ENCODE measurements at places on chromosomes 6 and 20.

GRCh38 chr6:44177691-44178423 is 19.2 kb downstream of the CAPN11 start:
- DNase-seq, result no peak

DNA sequence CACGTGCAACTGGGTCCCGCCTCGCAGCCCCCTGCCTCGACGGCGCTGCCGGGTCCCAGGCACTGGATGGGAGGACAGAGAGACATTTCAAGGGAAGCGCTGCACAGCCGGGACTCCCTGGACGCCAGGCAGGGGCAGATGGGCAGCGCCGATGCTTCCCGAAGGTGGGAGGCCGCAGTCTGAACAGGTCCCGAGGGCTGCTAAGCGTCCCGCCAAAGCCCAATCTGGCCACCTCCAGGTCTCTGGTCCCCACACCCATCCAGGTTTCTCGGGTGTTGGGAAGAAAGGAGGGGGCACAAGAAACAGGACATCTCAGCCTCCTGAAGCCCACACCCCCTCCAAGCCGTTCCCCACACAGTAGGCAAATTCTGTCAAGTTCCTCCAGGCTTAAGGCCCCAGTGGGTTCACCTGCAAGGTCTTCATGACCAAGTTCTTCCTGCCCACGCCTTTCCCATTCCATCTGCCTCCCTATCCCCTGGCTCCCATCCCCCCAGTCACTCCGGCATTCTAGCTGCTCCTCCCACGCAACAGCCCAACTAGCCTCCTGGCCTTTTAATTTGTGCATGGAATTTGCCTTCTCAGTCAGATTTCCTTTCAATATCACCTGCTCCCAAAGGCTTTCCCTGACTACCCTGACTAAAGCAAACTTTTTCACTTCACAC is 5.4 kb upstream of the CPXM1 start:
- no peak for DNase-seq

DNA sequence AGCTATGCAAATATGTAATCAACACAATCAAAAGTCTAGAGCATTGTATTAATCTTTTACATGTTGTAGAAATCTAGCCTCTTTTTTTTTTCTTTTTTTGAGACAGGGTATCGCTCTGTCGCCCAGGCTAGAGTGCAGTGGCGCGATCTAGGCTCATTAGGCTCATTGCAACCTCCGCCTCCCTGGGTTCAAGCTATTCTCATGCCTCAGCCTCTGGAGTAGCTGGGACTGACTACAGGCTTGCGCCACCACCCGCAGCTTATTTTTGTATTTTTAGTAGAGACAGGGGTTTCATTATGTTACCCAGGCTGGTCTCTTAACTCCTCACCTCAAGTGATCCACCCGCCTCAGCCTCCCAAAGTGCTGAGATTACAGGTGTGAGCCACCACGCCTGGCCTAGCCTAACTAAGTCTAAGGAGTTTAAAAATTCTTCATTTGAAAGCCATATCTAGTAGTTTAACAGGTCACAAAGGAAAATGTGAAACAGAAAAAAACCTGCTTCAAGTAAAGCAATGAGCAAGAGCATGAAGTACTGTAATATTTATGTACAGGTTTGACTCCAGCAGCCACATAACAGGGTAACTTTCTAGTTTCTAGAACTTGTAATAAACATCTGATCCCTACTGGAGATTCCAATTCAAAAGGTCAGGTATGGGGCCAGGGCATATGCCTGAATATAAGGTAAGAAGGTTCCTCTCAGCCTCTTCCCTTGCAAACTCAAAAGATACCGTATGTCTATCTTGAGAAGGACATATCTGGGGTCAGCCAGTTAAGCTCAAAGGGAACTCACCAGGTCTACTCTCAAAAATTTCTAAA is 4.4 kb downstream of the CPNE1 start:
- no peak for DNase-seq

DNA sequence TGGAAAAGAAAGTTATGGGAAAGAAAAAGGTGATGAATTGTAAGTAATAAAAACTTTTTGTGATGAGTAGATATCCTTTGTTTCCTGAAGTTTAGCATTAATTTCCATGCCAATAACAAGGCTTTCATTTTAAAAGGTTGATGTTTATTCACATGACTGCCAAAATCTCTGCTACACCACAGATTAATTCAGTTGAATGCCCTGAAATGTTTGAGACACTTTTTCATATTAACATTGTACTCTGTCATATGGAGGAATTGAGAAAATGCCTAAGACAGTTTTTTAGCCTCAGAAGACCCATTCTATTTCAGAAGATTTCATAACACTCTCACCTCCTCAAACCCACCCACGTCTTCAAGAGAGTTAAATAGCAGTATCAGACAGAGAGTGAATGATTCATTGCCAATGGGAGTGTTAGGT is 115.5 kb downstream of the ADGRG6 start:
- no peak for DNase-seq

GRCh38 chr6:24480705-24481104 is 8.7 kb downstream of the GPLD1 start:
- no peak for DNase-seq

DNA sequence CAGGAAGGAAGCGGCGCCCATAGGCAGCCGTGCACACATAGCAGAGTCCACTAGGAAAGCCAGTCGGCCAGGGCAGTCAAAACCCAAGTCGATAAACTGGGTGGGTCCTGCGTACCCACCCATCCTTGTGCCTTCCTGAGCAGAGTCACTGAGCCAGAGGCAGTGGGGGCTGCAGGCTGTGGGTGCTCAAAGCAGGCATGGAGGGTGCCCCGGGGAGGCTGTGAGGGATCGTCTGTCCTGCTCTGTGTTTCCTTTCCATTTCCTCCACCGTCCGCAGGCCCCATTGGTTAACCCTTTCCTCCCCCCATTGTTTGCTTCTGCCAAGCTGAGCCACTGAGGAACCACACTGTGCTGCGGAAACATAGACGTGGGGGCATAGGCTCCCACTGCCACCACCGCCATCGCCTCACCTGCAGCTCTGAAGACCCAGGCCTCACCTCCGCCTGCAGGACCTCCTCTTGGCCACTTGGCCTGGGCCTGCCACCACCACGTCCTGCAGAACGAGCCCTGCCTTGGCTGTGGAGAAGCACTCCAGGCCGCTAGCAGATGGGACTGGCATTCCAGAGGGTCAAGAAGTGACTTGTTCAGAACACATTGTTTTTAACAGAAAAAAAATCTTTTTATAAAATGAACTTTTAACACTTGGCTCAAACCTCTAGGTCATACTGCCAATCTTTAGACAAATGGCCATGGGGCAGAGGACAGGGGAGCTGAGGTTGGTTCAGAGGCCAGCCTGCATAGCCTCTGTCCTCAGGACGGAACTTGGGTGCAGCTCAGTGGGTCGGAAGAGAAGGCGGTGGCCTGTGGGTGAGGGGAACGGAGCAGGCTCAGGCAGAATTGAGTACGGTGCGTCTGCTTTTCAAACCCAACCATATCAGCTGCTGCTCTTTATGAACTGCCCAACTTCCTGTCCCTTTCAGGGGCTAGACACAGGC is 52.6 kb downstream of the TCP11 start:
- DNase-seq, result no peak

DNA sequence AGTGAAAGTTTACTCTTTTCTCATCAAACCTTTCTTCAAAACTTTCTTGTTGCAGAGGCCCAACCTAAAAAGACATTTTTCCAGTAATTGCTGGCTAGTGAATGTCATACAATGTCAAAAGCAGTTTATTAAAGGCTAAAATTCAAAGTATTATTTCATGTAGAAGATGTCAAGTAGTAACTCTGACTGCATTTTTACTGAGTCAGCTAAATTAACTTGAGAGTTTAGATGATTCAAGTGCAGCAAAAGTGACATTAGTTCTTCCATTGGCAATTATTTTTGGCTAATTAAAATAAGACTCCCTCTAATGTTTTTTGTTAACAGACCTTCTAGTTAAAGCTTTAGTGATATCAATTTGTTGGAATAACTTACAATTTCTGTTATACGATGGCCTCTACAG is 1438.5 kb downstream of the GRIK2 start:
- no peak for DNase-seq

DNA sequence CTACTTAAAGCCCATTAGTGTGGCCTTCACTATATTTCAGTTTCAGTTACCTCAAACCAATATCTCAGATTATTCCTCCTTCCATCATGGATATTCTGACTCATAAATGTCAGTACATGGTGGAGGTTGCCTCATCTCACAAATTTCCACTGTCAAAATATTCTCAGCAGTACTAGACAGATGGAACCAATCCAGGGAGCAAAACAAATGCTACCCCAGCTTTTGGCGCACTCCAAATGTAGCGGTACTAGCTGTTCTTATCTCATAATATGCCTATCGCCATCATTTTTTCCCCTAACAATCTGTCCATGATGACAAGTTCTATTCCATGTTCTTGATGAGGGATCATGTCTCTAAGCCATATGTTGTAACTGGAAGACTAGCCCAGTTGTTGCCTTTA is 1026.1 kb downstream of the KIF16B start:
- no peak for DNase-seq

DNA sequence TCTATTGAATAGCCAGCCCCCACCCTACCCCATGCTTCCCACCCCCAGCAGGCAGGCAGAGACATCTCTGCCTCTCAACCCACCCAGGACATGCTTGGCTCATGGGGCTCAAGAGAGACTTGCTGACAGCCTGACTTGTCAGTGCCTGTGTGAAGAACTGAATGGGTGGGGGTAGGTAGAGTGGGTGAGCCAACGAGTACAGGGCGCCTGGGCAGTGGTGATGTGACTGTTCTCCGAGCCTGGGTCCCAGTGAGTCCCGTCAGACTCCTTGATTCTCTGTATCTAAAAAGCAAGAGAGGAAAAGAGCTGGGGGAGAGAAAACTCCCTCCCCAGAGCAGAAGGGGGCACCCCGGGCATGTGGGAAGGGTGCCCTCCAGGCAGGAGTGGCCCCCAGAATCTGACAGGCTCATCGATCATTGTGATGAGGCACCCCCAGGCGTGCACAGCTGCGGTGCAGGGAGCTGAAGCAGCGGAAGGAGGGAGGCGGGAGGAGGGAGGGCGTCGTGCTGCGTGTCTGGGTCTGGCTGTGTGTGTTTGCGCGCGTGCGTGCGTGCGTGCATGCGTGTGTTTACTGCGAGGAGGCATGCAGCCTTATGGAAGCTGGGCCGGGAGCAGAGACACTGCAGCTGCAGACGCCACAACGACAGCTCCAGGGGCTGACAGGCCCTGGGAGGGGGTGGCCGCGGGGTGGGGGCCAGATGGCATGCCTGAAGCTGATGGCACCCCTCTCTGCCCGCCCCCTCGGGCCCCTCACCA is 40.2 kb downstream of the FOXP4 start:
- DNase-seq, result no peak

GRCh38 chr20:40080041-40080652 is 608.9 kb downstream of the MAFB start:
- no peak for DNase-seq

DNA sequence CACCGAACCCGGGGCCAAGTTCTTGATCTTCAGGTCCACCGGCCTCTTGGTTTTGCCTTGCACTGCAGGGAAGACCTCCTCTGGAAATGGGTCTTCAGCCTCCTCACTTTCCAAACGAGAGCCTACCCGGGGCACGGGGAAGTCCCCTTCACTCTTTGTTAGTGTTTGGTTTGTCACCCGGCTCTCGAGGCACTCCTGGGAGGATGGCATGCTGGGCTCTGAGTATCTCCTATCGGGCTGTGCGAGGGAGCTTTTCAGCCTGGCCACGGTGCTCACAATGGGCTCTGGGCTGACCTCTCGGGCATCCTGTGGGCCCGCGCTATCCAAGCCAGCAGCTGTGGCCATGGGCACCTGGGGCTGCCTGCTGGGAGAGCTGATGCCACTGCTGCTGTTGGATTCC is 8.1 kb downstream of the TAGAP start:
- no peak for DNase-seq

DNA sequence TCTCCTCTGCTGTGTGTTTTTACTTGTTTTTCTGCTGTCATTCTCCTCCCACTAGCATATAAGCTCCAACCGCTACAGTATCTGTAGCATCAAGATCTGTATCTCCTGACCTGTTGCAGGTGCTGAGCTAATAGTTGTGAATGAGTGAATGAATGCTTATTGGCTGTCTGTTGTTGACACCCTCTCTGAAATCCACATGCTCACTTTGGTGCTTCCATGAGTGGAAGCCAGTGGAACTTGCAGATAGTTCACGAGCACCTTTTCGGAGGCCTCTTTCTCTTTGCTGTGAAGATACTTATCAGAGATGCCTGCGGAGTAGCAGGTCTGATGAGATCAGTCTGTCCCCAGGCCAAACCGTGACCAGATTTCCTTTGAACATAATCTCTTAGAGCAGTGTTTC is 117.3 kb downstream of the EYA2 start:
- no peak for DNase-seq

DNA sequence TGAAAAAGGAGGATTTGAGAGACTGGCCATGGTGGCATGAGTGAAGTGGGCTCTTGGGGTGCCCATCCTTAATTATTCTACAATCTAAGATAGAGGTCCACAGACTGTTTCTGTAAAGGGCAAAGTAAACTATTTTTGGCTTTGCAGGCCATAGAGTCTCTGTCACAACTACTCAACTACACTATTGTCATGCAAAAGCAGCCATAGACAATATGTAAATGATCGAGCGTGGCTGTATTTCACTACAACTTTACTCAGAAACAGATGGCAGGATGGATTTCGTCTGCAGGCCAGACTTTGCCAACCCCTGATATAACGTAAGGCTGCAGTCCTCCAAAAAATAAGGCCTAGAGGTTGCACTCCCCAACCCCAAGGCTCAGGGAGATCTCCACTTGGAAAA is 58.2 kb upstream of the NAA20 start:
- no peak for DNase-seq

GRCh38 chr6:4901386-4902061 is 102.3 kb downstream of the RPP40 start:
- DNase-seq, result peak; percentile 74

- DNase-seq, result peak; percentile 43
Observed at GRCh38 chr20:41064377-41064776, 35.8 kb downstream of the TOP1 start.

GRCh38 chr20:9311132-9311531 is 203.3 kb upstream of the LAMP5 start:
- no peak for DNase-seq

- DNase-seq, result no peak
Observed at GRCh38 chr6:15961635-15962448, 167.0 kb upstream of the MYLIP start.

- DNase-seq, result no peak
Observed at GRCh38 chr6:152472325-152472724, 164.8 kb downstream of the SYNE1 start.

DNA sequence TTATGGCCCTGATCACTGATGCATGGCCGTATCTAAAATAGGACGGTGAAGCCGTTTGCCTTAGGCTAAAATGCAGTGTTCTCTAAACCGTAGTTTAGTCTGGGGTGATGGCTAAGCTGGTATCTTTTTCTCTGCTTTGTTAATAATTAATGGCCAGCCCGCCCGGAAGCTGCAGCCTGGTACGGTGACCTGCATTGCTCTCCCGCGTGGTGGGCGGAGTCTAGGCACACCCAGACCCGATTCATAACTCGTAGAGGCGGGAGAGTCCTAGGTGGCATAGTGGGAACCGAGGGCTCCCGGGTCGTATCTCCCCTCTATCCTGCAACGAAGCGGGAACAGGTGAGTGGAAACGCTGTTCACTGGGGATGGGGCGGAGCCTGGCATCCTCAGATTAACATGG is 5.5 kb downstream of the CDH4 start:
- DNase-seq, result no peak

All from GM12864 (cell line).